Activated CD4-positive, alpha-beta memory T cell treated with anti-CD3 and anti-CD28 coated beads for 36 hours (primary cell): ENCODE measurements at places on chromosomes 11 and 22.

DNA sequence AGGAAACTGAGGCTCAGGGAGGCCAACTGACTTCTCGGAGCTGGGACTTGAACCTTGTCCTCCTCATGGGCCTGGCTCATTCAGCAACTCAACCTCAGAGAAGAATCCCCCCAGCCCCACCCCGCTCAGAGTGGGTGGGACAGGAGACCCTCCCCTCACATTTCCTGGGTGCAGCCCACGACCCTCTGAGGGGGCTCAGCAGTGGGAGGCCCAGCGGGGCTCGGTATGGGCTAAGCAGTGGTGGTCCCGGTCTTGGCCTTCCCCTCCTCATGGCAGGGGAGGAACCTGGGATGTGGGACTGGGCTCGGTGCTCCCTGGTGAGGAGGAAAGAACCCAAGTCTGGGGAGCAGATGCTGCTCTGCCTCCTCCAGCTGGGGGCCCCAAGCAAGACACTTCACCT lies 14.2 kb upstream of the CABP7 start:
- no peak for DNase-seq

GRCh38 chr22:45008186-45008681 lies 1.6 kb downstream of the PHF21B start:
- DNase-seq: no peak

DNA sequence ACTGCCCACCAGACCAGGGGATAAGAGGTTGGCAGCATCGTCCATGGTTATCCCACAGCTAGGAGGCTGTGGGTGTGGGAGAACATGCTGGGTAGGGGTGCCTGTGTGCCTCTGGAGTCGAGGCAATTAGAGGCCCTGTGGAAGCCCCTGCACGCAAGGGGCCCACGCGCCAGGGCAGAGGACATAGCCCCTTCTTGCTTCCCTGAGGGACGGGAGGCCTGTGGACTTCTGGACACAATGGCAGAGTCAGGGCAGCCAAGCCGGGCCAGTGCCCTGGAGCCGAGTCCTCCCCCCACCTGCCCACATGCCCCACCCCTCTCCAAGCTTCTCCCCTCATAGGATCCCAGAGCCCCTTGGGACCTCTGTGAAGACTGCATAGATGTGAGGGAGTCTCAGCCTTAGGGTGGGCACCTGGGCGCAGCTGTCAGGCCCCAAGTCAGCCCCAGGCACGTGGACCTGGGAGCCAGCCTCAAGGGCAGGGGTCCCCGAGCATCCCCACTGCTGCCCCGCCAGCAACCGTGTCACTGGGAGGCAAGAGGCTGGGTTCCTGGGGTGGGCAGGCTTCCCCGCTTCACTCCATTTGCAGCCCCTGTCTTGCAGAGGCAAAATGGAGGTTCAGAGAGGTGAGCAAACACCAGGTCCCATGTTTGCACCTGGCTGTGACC lies 52.4 kb downstream of the CDKN1C start:
- no peak for DNase-seq

DNA sequence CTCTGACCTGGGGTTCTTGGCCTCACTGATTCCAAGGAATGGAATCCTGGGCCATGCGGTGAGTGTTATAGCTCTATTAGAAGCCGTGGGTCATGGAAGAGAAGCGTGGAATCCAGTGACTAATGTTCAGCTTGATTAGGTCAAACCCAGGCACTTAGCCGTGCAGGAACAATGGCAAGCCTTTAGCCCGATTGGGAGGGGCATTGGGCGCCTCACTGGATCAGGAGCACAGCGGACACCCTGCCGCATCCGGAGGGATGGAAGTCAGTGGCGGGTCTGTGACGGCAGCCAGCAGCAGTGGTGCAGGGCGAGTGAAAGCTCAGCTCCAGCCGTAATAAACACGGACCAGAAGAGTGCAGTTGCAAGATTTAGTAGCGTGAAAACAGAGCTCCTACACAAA lies 20.5 kb upstream of the SLC17A6 start:
- DNase-seq: no peak

GRCh38 chr22:32103658-32104315 lies 55.3 kb downstream of the C22orf42 start:
- DNase-seq: no peak
